ENCODE measurements at places on chromosomes 7 and 10.

GRCh38 chr10:97121041-97121440, 64.7 kb downstream of the SLIT1 start:
- no peak for DNase-seq

- DNase-seq: no peak
Observed at GRCh38 chr7:157246052-157246451, 90.8 kb upstream of the DNAJB6 start.

- no peak for DNase-seq
Observed at GRCh38 chr7:88599528-88599927, 160.0 kb upstream of the ZNF804B start.

- DNase-seq: no peak
Observed at GRCh38 chr10:78648256-78648860, 420.4 kb upstream of the ZMIZ1 start.

DNA sequence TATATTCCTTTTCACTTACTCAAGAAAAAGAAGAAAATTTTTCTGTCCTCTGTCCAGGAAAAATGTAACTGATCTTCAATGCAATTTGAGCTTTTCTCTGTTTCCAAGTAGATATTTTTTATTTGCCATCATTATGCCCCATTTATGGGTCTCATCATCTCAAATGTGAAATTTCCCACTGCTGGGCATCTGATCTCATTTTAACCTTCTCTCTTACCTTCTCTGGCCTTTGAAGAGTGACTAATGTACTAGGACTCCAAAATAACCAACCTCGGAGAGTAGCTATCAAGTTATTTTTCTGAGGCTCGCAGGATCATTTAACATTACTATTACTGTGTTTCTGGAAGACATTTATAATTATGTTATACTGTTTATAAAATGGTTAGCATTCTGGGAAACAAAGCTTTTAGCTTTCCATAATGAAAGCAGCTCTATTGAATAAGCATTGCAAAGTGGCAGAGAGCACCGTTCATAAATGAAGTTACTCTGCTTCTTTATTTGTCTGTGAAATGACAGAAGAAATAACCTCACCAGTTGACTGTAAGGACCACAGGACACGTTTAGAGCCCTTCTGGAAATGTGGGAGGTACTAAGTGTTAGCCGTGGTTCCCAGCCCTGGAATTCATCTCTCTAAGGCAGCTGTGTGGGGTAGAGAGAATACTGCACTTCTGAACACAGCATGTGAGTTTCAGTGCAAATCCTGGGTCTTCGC, 33.3 kb upstream of the NMT2 start:
- no peak for DNase-seq

GRCh38 chr7:29805031-29805430, 1.3 kb upstream of the WIPF3 start:
- no peak for DNase-seq

DNA sequence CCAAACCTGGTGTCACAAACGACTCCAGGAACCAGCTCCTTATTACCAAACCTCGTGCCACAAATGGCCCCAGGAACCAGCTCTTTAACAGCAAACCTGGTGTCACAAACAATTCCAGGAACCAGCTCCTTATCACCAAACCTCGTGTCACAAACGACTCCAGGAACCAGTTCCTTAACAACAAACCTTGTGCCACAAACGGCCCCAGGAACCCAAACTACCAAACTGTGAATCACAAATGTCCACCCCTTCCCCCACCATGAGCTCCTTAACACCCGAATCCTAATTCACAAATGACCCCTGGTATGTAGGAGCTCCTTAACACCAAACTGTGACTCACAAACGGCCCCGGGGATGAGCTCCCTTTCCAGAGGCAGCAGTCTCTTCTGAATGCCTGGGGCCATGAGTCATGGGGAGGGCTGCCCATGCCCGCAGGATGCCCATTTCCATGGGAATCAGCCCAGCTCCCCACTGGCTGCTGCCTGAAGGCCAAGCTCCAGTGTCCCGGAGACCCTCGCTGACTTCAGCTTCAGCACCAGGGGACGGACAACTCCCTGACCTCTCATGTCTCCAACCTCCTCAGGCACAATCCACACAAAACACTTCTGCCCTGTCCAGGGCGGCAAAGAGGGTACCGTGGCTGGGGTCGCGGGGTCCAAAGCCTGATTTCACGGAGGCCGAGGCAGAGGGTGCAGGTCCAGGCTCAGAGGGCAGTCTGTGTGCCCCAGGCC, 213.1 kb downstream of the ELFN1 start:
- no peak for DNase-seq

DNA sequence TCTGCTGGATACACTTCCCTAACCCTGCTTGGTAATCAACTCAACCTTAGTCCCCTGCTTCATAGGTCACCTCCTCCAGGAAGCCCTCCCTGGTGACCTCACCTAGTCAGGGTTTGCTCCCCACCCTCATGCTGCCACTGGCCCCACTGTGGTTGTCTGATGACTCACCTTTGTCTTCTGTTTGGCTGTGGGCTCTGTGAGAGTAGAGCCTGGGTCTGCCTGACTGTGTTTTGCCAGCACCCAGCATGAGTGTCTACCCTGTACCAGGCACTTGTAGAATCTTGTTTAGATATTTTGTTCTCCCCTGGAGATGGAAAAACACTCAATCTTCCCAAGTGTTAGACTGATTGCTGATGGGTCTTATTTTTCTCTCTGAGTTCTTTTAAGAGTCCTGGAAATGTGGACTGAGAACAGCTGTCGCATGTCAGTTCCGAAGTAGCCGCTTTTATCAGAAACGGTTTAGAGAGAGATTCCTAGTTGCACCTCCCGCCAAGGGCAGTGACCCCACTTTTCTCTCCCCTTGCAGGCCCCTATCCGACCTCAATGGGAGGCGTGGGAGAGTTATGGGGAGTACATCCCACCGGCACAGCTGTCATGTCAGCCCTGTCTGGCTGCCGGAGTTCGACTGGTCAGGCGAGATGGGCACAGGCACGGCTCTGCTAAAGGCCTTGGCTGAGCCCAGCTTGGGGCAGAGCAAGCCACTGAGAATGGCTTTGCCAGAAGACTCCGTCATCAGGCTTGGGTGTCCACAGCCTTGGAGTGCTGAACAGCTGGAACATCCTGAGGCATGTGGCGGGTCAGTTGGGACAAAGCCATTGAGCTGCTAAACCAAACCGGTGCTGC, 134.3 kb downstream of the GRK5 start:
- peak; percentile 69 for DNase-seq

- DNase-seq: no peak
Observed at GRCh38 chr7:29815181-29816105, 9.1 kb downstream of the WIPF3 start.

DNA sequence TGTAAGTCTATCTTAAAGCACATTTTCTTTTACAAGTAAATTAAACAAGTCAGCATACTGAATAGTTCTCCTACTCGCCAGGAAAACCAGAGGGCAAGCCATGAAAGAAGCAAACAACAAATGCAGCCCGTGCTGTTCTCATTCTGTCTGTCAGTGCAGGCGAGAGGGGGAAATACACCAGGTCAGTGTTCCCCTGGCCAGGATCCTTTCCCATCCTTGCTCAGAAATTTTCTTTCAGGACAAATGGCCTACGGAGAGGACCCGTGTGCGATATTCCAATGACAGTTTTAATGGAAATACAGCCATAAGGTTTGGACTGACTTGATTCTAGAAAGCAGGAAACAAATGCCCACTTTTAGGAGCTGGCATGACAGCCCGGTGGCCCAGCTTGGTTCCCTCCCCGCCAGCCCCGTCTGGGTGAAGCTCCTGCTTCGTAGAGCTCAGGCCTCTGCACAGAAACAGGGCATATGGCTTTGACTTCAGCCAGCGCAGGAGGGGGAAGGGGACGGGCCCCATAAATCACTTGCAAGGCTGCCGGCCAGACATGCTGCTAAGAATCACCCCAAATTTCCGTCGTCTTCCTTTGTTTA, 67.8 kb downstream of the FRMD4A start:
- DNase-seq: no peak

GRCh38 chr7:84490661-84491060, 296.1 kb upstream of the SEMA3A start:
- peak; percentile 59 for DNase-seq

DNA sequence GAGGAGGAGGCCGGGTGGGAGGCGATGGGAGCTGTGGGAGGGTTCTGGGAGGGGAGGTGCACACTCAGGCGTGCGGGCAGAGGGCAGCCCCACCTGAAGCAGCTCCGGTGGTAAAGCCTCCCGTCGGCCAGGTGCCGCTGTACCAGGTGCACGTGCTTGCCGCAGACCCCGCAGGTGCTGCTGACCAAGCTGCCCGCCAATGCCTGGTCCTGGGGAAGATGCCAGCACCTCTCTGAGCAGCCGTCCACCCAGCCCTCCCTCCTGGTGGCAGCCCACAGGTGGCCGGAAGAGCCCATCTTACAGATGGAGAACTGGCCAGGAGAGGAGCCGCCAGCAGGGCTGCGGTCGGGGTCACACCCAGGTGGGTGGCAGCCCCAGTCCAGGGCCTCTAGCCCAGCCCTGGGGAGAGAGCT, 12.6 kb downstream of the MICALL2 start:
- no peak for DNase-seq

- DNase-seq: no peak
Observed at GRCh38 chr10:80443531-80443974, 10.6 kb upstream of the TSPAN14 start.

All from muscle of arm (tissue), 14 donors.